ENCODE measurements at places on chromosomes 6 and 20.

- H3K4me1 ChIP-seq, result no peaks in the 10 kb centered on the region
- no peaks in the 10 kb centered on the region for H3K27me3 ChIP-seq
- no peaks in the 10 kb centered on the region for H3K36me3 ChIP-seq
- no peak for DNase-seq
- H3K27ac ChIP-seq, result no peak overlapping the region
These were observed 27.3 kb downstream of the CDK5RAP1 start for GRCh38 chr20:33373735-33374605.

GRCh38 chr20:11266571-11266970, 592.8 kb upstream of the JAG1 start:
- DNase-seq, result no peak

DNA sequence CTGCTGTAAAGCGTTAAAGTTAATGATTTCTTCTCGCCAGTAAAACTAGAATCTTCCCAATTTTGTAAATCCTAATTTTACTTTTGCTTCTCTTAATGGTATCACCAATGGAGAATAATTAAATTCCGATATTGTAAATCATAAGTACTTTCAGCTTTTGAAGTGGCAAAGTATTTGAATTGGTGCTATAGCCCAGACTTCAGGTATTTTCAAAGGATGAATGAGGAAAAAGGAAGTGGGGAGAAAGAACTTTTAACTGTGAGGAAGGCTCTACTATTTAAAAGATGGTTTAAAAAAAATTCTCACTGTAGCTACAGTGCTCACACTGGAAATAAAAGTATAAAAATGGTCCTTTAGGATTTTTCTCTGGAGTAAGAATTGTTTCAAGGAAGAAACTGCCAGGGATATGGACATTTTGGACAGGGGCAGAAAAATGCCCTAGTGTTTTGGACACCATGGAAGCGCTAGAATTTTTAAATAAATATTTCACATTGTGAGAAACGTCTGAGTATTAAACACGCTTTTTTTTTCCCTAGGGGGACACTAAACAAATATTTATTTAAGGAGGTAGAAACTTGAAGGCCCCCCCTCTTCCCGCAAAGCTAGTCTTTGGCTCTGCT, 1.3 kb upstream of the TAB2 start:
- no peaks in the 10 kb centered on the region for H3K27me3 ChIP-seq
- H3K27ac ChIP-seq, result peak overlapping the region; percentile 91
- peaks cover 29% of the 10 kb centered on the region for H3K4me1 ChIP-seq
- no peak for DNase-seq

GRCh38 chr6:35487658-35488516, 9.0 kb downstream of the TEAD3 start:
- H3K4me3 ChIP-seq, result no peak overlapping the region
- peak overlapping the region; percentile 97 for H3K27ac ChIP-seq
- H3K27me3 ChIP-seq, result no peaks in the 10 kb centered on the region
- no peak for DNase-seq
- H3K4me1 ChIP-seq, result peaks cover 83% of the 10 kb centered on the region
- H3K36me3 ChIP-seq, result no peaks in the 10 kb centered on the region

GRCh38 chr6:133202610-133203343, 38.4 kb upstream of the EYA4 start:
- DNase-seq, result no peak
- H3K27ac ChIP-seq, result no peak overlapping the region
- H3K4me1 ChIP-seq, result no peaks in the 10 kb centered on the region
- no peaks in the 10 kb centered on the region for H3K36me3 ChIP-seq
- H3K27me3 ChIP-seq, result no peaks in the 10 kb centered on the region
- H3K4me3 ChIP-seq, result no peak overlapping the region

- H3K4me3 ChIP-seq, result no peak overlapping the region
- no peaks in the 10 kb centered on the region for H3K27me3 ChIP-seq
- no peak for DNase-seq
- H3K27ac ChIP-seq, result no peak overlapping the region
- H3K4me1 ChIP-seq, result no peaks in the 10 kb centered on the region
These were observed 7.6 kb upstream of the ADGRF4 start for GRCh38 chr6:47690791-47691190.

Data from vagina (tissue), 2 donors.